ENCODE measurements at places on chromosomes 4 and X. TPM values are rescaled to one million over a fixed set of nuclear protein-coding genes. Genes with fewer than 3 reads are reported as not detected.

MSANTD1 gene
- total RNA-seq, result 0.59 TPM

MBNL3 gene
- total RNA-seq, result 0.30 TPM

CXCL1 gene
- 69.7 TPM for total RNA-seq

NDST3 gene
- 2.4 TPM for total RNA-seq

CWH43 gene
- not detected for total RNA-seq

MMRN1 gene
- total RNA-seq, result 0.42 TPM

MAGEB2 gene
- not detected for total RNA-seq

TREX2 gene
- total RNA-seq, result 1.8 TPM

GPRASP1 gene
- total RNA-seq, result 3.7 TPM

PNMA5 gene
- total RNA-seq, result not detected

CCNA2 gene
- 27.6 TPM for total RNA-seq

AKAP14 gene
- total RNA-seq, result not detected

KCNE5 gene
- total RNA-seq, result 0.55 TPM

CABS1 gene
- total RNA-seq, result not detected

TCEANC gene
- total RNA-seq, result 3.9 TPM
